Activated T-helper 1 cell treated with anti-CD3 and anti-CD28 coated beads, Interleukin-2, amount 50 U/mL, for 16 hours (primary cell): ENCODE measurements at places on chromosomes 3 and 15.

DNA sequence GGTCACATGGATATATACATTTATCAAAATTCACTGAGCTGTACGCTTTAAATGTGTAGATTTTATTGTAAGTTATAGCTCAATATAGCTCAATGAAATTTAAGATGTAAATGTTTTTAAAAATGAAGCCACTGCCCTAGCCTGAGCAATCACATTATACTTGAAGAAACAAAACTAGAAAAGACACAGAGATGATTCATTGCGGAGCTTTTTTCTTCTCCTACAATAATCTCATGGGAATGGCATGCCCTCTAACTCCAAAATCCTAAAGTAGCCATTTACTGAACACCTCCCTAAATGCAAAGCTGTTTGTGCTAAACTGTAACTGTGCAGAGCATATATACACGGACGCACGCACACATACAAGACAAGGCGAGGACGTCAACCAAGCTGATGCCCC, 84.2 kb downstream of the MYO9A start:
- DNase-seq = no peak

GRCh38 chr3:16249336-16249735, 15.4 kb downstream of the DPH3 start:
- DNase-seq = no peak

DNA sequence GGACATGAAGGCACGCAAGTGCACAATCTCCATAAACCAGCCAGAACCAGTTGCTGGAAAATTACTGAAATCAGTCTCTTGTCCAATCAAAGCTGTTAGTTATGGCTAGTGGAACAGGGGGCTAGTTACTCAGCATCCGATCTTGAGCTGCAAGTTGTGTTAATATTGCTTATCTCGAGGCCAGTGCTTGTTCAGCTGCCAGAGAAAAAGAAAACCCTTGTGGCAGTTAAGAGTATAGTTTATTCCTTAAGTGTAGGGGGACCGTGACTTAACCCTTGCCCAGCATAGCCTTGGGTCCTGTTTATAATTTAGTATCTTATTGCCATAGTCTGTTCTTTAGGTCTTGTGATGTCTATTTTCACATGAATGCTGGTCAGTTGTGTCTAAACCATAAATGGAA, 268.5 kb downstream of the CD47 start:
- DNase-seq = no peak

DNA sequence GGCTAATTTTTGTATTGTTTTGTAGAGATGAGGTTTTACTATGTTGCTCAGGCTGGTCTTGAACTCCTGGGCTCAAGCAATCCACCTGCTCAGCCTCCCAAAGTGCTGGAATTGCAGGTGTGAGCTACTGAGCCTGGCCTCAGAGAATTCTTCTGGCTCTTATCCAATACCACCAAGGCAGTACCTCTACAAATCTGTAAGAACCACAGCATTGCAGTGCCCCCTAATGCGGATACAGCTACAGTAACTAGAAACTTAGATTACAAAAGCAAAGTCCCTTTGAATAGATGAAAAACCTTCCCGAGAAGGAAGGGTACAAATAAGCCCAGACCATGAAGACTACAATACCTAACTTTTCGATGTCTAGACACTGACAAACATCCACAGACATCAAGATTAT, 107.9 kb upstream of the DPPA4 start:
- DNase-seq = no peak

DNA sequence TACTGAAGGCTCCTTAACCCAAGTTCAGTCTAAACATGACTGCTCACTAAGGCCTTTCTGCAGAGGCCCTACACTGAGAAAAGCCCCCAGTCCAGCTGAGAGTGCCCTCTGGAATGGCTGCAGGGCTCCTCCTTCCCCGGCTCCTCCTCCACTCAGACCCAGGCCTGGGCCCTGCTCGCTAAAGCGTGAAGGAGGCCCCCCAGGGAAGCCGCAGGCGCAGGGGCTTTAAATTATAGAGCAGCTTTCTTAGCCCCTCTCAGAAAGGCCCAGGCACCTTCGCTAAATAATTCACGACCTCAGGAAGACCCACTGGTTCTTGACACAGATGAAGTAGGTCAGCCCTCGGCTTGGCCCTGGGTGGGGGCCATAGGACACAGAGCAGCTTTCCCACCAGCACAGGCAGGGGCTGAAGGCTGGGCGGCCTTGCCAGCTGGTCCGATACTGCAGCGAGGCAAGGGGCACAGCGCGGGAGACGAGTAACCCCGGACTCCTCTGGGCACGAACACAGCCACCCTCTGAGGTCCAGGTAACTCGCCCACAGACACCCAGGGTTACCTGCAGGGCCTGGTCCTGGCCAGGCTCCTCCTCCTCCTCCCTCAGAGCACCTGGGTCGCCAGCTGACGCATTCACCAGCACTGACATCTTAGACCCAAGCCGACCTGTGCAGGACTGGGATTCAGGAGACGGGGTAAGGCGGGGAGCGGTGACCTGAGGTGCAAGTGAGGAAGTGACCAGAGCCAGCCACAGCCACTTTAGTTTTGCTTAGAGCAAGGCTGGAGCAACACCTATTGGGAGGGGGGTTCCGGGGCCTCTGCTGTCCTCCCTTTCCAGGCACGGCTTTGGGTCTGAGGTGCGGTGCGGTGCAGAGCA, 36.9 kb downstream of the RBPMS2 start:
- DNase-seq = no peak

- DNase-seq = no peak
These were observed 68.7 kb upstream of the ACP3 start for GRCh38 chr3:132248490-132248889.

DNA sequence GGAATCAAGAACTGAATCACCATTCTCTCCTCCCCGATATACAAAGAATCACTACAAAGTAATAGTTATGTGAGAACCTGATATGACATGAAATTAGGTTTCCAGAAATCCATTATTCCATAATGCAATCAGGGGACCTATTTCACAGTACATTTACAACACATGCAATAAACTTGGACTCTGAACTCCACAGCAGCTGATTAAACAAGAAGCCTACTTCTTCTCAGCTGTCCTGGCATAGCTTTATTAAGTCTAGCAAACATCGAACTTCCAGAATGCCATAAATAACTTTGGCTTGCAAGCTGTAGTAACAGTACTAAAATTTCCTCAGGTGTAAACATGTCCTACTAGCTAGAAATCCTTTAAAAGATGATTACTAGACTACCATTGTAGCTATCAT, 17.8 kb downstream of the PDCD10 start:
- no peak for DNase-seq
